Choroid plexus epithelial cell (primary cell): ENCODE measurements at places on chromosomes 3 and 15.

GRCh38 chr3:136728473-136728872, 23.7 kb downstream of the STAG1 start:
- DNase-seq = no peak

DNA sequence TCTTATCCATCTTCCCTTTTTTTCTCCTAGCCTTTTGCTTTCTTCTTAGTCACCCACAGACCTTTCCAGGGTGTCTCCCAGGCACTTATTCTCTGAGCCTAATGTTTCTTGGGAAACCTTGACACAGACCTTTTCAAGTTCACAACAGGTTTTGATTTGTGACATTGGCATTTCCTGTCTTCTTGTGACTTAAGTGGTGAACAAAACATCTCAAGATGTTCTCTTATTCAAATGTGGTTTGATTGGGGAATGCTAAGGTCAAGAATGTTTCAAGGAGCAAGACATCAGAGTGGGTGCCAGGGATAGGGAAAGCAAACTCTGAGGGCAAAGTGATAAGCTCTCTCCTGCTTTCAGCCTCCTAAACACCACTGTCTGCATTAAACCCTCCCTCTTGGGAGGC, 68.2 kb upstream of the GSK3B start:
- peak; percentile 52 for DNase-seq

GRCh38 chr15:49415638-49416037, 7.4 kb upstream of the FGF7 start:
- peak; percentile 89 for DNase-seq

GRCh38 chr3:57221883-57222282, 5.6 kb upstream of the APPL1 start:
- DNase-seq = peak; percentile 61

- peak; percentile 43 for DNase-seq
These were observed 234.6 kb upstream of the BHLHE40 start for GRCh38 chr3:4744405-4745234.

- DNase-seq = no peak
These were observed 144.7 kb upstream of the FRMD4B start for GRCh38 chr3:69530554-69530953.

DNA sequence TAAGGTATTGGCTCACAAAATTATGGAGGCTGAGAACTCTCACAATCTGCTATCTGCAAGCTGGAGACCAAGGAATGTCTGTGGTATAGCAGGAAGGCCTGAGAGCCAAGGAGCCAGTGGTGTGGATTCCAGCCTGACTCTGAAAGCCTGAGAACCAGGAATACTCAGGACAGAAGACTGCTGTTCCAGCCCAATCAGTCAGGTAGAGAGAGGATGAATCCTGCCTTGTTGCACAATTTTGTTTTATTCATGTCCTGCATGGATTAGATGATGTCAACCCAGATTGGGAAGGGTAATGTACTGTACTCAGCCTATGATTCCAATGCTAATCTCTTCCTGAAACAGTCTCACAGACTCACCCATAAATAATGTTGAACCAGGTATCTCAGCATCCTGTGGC, 312.4 kb upstream of the KCNMB2 start:
- DNase-seq = peak; percentile 35

- no peak for DNase-seq
These were observed 1764.4 kb downstream of the OTOL1 start for GRCh38 chr3:163261056-163261455.

DNA sequence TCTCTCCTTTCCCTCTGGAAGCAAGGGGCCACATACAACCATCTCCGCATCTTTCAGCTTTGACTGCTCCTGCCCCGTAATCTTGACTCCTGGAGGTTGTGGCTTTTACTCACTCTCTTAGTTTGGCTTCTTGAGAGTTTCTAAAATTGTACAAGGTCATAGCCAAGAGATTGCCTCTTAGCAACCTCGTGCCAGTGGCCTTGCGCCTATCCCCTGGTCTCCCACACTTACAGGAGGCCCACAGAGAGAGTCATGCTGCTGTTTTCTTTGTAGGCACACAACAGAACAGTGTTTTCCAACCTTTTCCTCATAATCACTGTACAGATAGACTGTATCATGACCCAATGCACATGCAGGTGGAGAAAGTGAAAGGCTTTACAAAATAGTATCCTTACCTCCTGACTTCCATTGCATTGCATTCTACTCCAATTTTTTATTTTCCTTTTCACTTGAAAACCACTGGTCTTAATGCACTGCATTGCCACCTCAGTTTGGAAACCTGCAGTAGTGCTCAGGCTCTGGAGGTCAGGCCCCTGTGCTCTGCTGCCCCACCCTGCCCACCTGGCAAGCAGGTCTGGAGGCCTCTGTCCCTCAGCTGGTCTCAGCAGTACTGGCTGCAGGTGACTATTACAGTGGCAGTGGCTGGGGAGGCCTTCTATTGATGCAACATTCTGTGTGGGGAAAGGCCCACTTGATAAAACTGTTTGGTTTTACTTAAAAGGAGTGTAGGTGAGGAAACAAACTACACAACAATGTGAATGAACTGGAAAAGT, 156.2 kb downstream of the DNAJB8 start:
- DNase-seq = no peak

DNA sequence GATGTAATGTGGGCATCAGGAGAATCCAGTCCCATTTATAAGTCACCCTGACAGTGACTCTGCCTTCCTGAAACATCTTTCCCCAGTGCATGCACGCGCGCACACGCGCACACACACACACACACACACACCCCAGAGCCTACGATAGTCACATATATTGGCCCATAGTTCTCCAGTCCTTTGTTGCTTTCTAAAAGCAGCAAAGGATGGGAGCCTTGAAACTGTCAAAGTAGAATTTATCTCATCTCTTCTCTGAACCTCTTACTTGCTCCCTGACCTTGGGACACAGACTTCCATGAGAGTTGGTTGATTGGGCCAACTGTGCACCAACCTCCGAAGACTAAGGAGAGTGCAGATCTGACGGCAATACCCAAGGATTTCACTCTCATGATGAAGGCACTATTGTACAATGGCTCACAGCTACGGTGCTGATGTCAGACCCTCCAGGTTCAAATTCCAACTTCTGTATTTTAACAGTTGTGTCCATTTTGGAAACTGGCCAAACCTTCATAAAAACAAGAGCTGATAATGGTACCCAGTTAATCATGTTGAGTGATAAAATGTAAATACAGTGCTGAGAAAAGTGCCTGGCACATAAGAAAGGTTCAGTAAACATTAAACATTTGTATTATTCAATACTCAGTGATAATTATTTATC, 8.3 kb downstream of the CPA3 start:
- no peak for DNase-seq

DNA sequence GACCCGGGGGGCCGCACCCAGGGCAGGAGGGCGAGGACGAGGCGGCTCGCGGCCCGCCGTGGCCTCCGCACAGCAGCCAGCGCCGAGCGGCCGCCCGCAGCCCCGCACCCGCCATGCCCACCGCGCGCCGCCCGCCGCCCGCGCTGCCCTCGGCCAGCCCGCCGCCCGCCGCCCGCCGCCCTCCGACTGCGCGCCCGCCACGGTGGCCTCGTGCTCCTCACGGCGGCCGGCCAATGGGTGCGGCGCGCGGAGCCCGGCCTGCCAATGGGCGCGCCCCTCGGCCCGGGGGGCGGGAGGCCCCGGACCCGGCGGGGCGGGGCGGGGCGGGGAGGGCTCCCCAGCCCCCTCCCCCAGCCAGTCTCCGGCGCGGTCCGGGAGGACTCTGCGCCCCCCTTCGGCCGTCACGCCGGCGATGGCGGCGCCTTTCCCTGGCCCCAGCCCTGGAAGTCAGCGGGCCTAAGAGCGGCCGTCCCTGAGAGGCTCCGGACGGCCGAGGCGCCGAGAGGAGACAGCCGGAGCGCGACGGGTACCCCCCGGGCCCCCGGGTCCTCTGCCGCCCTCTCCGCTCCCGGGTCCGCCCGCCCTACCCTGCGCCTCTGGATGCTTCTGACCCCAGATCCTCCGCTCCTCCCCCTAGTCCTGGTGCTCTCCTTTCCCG, at the start of gene NT5DC2:
Gene NT5DC2, minus strand, starts transcription at position 235 of the 658 bp plus-strand sequence. Its CDS starts 120 bp downstream, at position 115.
- DNase-seq = peak; percentile 59

- no peak for DNase-seq
These were observed 542.1 kb upstream of the NAALADL2 start for GRCh38 chr3:174317005-174317404.

DNA sequence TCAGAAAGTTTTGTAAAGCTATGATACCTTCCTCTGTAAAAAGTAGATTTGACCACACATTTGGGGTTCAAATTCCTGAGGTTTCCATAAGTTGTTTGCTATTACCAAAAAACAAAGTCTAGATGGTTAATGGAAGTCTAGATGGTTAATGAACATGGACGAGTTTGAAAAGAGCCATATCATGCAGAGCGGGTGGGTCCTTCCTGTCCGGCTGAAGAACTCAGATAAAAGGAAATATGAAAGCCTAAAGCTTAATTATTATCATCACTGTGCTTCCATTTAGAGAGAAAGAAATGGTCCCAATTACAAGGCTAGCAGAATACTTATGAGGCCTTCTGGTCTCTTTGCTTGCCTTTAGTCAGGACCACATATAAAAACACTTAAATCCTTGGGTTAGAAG, 132.1 kb upstream of the SATB1 start:
- no peak for DNase-seq

- DNase-seq = peak; percentile 10
These were observed 592.1 kb downstream of the SI start for GRCh38 chr3:164486150-164486549.

DNA sequence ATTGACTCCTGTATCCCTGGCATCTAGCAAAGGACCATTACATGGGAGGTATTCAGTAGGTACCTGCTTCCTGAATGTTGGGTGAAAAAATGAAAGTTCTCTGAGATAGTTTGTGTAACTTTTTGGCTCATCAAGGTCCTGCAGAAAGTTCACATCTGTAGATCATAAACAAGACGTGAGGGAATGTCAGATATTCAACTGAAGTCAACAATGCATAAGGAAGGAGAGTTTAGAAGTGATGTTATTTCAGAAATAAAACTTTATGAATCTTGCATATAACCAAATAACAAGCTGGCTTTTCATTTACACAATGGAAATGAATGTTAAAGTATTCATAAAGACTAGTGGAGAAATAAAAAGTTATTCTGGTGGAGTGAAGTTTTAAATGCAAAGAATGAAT, 73.4 kb upstream of the RBMS3 start:
- DNase-seq = no peak

DNA sequence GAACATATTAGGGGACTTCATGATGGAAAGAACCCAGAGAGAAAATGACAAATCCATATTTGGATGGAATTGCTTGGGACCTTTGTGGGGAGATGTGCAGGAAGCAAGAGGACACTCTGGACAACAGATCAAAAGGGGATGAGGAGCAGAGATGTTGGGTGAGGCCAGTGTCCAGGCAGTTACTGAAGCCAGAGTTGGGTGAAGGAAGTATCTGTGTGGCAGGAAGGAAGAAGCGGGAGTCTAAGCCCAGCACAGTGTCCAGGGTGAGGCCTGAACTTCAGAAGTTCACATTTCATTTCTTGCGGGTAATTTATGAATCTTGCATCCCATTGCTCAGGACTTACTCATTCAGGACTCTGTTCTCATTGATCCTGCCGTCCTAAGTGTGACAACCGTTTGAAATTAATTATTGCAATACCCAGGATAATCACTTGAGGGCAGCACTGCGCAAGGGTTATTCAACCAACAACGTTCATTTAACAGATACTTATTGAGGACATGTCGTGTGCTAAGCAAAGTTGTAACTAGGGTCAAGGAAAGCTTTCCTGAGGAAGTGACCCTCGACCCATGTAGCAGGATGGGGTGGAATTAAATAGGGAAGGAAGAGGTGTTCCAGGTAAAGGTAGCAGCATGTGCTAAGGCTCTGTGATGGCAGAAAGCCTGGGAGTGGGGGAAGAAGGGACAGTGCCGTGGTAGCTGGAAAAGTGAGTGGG, 61.3 kb upstream of the CMTM8 start:
- DNase-seq = peak; percentile 74

- DNase-seq = no peak
These were observed 98.7 kb upstream of the RAP2B start for GRCh38 chr3:153063337-153063736.

- DNase-seq = no peak
These were observed 534.0 kb upstream of the NAALADL2 start for GRCh38 chr3:174325171-174325570.

GRCh38 chr3:72453706-72454105, 394.5 kb downstream of the SHQ1 start:
- no peak for DNase-seq

GRCh38 chr3:107506458-107506857, 16.3 kb upstream of the BBX start:
- peak; percentile 25 for DNase-seq

DNA sequence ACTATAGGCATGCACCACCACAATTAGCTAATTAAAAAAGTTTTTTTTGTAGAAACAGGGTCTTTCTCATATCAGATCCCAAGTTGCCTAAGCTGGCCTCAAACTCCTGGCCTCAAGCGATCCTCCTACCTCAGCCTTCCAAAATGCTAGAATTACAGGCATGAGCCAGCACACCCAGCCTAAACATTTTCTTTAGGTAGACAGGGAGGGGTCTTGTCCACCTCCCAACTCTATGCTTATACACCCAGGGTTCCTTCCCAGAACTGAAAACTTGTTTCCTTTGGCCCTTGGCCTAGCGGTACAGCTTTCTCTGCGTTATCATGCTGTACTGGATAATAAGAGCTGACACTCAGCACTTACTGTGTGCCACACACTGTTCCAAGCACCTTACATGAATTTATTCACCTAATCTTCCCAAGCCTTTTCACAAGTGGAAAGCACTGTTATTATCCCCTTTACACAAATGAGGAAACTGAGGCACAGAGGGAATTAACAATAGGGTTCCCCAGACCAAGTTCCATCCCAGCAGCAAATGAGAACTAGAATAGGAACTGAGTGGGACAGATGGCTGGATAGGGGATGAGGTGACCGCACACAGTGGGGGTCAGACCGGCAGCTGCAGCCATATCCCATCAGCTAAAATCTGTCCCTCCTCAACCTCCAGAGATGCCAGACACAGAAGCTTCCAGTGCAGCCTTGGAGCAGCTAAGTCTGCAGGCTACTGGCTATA, 150.8 kb downstream of the MEGF11 start:
- DNase-seq = no peak

DNA sequence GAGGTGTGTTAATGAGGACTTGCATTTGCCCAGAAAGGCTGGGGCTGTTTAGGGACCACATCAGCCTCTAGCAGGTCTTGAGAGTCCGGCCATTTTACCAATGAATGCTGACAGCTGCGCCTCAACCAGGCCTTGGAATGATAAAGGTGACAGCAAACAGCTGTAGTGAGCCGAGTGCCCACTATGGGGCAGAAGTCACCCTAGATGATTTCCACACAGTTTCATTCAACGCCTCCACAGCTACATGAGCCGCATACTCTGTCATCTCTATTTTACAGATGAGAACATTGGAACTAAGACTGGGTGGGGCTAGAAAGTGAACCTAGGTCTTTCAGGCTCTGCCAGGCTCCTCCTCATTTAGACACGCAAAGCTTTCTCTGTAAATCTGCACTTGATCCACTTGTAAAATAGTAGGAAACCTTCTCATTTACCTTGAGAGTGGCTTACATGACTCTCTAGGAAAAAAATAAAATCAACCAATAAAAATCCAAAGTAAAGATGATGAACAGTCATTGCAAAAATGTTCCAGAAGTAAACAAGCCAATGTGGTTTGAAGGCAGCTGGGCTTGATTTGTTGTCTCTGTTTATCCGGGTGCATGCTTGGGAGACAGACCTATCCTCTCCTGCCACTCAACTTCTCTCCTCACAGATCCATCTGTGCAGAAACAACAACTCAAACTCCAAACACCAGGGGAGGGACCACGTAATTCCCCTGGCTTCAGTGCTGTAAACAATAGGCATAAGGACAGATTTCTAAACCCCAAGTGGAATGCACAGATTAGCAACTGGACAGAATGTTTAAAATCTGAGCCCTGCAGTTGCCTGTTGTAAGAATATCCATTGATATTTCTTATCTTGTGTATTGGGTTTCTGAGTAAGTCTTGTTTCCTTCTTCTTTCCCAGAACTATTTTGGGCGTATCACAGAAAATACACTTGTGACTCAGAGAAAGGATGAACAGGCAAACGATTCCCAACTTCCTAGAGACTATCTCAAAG, 31.5 kb upstream of the LDHAL6B start:
- peak; percentile 86 for DNase-seq
